Activated T-cell treated with anti-CD3 and anti-CD28 coated beads, Interleukin-2, amount 50 U/mL, for 1 hour (primary cell): ENCODE measurements at places on chromosomes 6 and 20.

GRCh38 chr6:3733321-3733925 is 18.1 kb downstream of the PXDC1 start:
- DNase-seq: no peak

DNA sequence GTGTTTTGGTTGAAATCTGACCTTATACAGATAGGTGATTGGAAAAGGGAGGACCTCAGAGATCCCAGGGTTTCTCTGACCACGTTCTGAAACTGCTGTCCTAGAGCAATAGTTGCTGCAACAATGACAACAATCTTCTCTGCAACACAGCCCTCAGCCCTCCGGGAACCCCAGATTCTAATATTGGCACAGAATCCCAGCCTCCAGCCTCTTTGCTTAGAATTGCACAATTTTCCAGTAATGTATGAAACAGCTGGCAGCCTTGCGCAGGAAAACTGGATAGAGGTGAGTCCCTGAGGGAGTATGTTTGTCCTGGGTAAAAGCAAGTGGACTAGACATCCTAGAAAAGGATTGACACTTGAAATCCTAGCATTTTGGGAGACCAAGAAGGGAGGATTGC is 30.4 kb upstream of the PNRC1 start:
- DNase-seq: no peak

- no peak for DNase-seq
These were observed 361.0 kb downstream of the TAF4 start for GRCh38 chr20:61704661-61705060.

GRCh38 chr6:11992086-11992485 is 20.0 kb upstream of the HIVEP1 start:
- no peak for DNase-seq

- DNase-seq: no peak
These were observed 74.2 kb downstream of the EZR start for GRCh38 chr6:158744986-158745430.
